Muscle of back (tissue), 13 donors: ENCODE measurements at places on chromosomes 11 and 22. TPM values are rescaled to one million over a fixed set of nuclear protein-coding genes. Genes with fewer than 3 reads are reported as not detected.

GRCh38 chr22:48938741-48939140 is 888.9 kb downstream of the BRD1 start:
- no peak for DNase-seq

Gene MGAT3
- 3.3 TPM for polyA plus RNA-seq

DNA sequence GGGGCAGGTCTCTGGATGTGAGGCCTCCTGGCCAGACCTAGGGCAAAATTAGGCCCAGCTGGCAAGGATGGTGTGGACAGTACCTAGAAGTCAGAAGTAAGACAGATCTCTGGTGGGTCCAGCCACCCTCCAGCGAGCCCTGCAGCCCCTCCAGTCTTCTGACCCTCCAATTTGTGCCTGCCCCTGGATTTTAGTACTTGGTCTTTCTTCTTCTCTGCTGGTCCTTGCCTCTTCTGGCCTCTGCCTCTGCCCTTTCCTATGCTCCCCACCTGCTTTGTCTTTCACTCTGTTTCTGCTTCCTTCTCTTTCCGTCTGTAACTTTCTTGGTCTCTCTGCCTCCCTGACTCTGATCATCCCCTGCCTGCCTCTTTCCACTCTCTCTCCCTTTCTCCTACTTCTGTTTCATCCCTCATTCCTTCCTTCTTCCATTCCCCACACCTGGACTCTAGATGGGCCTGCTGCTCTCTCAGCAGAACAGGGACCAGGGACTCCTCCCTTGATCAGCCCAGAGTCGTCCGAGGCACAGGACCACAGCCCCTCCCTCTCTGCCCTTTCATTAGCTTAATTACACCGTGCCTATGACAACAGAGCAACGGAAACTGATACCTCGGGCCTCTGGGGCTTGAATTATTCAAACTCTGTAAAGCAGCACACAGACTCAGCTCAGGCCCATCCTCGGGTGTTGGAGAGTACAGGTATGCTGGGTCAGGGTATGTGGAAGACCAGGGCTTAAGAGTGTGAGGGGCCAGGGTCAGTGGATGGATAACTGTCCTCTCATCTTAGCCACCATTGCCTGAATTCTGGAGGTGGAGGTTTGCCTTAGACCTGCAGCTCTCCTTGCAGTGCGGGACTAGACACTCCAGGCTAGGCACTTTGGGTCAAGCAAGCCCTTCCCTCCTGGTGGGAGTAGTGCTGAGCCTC is at the start of gene CHRNA10:
TSS of gene CHRNA10 (minus strand) at position 51 of the 921 bp plus-strand sequence. CDS start 72 bp downstream, outside the sequence.
- no peak for DNase-seq

DNA sequence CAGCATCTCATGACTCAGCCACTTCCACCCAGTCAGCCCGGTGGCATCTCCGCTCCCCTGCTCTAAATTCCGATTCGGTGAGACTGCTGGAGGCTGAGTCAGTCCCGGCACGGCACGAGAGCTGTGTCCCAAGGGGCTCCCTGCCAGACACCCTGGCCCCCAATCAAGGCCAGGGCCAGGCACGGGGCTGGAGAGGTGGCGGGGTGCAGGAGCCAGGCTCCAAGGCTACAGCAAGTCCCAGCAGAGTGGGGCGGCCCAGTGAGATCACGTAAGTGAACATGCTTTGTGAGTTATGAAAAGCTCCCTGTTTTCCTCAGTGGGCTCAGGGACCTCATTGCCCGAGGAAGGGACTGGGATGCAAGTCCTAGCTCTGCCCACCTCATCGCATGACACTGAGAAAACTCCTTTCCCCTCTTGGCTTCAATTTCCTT is 3.0 kb downstream of the C11orf68 start:
- peak; percentile 94 for DNase-seq

- DNase-seq, result no peak
Observed at GRCh38 chr11:95725196-95725595, 64.4 kb downstream of the FAM76B start.

- DNase-seq, result no peak
Observed at GRCh38 chr11:78253797-78254196, 65.1 kb downstream of the USP35 start.

- DNase-seq, result no peak
Observed at GRCh38 chr11:113721462-113722066, 15.5 kb upstream of the TMPRSS5 start.

Gene MS4A3
- 1.6 TPM for polyA plus RNA-seq

DNA sequence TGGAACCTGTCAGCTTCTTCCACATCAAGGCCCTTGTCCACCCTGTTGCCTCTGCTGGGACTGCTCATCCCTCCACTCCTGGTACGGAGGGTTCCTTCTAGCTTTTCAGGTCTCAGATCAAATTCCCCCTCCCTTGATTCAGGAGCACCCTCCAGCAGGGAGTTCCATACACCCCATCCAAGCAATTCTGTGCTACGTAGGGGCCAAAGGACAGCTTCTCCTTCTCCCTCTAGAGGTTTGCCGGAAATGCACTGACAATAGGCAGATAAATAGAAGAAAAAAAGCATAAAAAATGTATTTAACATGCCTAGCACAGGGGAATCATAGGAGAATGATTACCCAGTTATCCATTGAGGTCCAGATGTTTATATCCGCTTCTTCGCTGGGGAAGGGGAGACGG is 3.3 kb upstream of the CARD10 start:
- no peak for DNase-seq

DNA sequence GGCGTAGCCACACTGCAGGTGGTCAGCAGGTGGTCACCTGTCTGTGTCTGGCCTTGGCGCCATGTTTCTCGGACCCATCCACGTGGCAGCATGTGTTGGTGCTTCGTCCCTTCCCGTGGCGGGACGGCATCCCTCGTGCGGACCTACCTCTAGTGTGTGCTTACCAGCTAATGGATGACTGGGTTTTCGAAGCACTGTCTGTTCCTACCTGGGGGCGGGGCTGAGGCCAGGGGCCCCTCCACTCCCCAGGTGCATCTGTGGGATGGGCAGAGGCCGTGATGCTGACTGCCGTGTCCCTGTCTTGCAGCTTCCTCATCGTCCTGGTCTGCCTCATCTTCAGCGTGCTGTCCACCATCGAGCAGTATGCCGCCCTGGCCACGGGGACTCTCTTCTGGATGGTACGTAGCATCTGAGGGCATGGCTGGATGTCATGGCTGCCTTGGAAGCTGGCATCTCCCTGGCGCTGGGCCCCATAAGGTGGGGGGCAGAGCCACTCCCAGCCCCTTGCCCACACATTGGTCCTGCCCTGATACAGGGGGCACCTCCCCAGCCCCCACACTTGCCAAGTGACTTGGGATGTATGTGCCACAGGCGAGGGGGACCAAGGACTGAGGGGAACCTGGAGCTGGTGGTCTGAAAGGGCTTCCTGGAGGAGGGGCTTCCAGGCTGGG is 82.9 kb downstream of the KCNQ1 start:
- no peak for DNase-seq

- no peak for DNase-seq
Observed at GRCh38 chr11:29127461-29127860, 889.4 kb downstream of the KCNA4 start.

Gene KLHL35
- 3.8 TPM for polyA plus RNA-seq

Gene CARD16
- 7.9 TPM for polyA plus RNA-seq

- no peak for DNase-seq
Observed at GRCh38 chr11:88015170-88015569, 160.1 kb downstream of the RAB38 start.

Gene SCN4B
- 2.8 TPM for polyA plus RNA-seq

- no peak for DNase-seq
Observed at GRCh38 chr11:1782031-1782590, 18.4 kb upstream of the CTSD start.

DNA sequence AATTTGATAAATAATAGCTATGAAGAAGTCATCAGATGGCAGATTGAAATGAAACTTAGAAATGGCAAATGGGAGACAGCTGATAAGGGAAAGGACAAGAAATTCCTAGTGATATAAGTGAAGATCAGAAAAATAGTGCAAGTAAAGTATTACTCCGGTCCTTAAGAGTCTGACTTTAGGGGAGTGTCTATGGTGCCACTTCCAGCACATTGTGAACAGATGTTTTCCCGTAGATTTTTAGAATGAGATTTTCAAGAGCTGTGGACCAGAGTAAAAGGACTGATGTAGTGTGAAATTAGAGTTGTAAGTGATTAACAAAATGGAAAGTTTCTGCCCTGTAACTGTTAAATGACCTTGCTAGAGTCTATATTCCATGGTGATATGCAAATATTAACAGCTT is 974.8 kb upstream of the TENM4 start:
- DNase-seq, result no peak

Gene PHF5A
- polyA plus RNA-seq, result 33.5 TPM

DNA sequence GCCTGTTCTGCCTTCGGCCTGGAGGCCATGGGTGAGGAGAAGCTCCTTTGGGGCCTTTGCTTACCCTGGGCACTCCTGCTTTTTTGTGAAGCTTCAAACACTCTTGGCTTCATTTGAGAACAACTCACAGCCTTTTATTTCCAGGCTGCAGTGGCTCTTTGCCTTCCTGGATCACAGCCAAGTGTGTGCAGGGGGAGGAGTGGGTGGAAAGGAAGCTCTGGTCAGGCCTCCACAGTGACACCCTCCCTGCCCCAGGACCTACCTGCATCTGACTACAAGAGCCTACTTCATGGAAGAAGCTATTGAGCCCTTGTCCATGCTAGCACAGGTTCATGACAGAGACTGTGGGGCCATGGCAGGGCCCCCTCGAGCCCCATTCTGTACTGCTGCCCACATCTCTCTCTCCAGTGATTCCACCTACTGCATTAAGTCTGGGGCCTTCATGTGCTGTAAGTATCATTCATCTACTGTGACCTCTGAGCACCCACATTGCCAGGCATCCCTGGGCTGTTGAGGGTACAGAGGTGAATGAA is 52.3 kb downstream of the GAB4 start:
- no peak for DNase-seq

Gene ARFGAP2
- 78.3 TPM for polyA plus RNA-seq

DNA sequence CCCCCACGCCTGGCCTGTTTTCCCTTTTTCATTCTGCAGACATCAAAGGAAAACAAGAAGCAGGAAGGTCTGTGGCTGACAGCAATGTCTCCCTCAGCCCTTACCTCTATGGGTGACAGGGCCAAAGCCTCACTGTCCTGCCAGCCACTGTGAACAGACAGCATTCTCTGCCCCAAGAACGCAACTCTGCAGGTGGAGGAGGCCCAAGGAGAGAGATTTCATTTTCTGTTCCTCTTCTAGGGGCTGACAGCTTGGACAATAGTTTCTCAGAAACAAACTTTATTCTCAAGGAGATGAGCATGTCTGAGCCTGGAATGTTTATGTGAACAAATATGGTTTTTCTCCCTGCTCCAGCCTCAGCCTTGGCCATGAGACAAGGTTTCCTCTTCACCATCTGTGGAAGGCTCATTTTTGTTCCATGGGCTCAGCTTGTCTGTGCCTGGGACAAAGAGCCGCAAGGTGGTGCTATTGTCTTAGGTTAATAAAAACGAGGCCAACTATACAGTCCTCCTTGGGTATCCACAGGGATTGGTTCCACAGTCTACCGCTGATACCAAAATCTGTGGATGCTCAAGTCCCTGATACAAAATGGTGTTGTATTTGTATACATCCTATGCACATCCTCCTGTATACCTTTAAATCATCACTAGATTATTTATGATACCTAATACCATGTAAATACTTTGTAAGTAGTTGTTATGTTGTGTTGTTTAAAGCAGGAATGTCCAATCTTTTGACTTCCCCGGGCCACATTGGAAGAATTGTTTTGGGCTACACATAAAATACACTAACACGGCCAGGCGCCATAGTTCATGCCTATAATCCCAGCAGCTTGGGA is 5.8 kb downstream of the PIWIL3 start:
- peak; percentile 84 for DNase-seq

GRCh38 chr11:122804796-122805195 is 33.5 kb upstream of the CRTAM start:
- no peak for DNase-seq

Gene C11orf87
- 0.58 TPM for polyA plus RNA-seq

DNA sequence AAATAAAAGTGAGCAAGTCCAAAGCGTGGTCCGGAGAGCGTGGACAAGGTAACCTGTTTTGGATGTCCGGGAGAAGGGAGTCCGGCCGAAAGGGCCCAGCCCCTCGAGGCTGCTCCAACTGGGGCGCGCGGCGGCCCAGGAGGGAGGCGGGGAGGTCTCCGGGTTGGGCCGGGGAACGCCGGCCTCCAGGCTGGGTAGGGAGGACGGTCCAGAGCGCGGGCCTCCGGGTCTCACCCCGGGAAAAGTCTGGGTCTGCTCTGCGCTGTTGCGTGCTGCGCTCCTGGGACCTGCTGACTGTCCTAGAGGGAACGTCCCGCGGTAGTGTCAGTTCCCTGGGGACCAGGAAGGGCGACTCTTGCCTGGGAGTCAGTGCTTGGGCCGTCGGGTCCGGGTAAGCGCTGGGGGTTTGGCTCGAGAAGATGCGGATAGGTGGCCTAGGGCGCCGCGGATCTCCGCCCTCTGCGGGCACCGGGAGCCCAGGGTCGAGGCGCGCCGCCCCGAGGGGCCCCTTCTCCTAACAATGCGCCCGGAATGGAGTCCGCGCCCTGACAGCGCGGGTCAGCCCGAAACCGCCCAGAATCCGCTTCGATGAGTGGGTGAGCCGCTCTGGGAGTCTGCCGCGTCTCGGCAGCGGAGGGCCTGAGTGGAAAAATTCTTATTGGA is 988 bp upstream of the FLI1 start:
- DNase-seq, result peak; percentile 73

Gene SPON1
- 22.8 TPM for polyA plus RNA-seq

GRCh38 chr11:74205181-74205580 is 34.1 kb downstream of the PPME1 start:
- DNase-seq, result no peak

DNA sequence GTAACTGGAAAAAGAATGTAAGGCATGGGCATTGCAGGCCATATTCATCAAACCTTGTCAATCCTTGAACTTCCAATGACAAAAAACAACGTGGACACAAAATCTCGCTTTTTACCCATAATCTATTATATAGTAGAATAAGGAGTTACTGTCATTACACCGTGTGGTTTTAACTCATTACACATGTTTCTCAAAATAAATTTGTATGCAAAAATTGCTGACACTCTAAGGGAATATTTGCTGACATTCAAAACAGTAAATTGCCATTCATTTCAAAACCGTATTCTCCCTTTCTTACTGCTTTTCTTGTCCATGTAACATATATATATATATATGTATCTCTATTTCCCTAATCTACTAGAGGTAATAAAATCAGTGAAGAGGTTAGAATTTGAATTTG is 33.4 kb downstream of the CDON start:
- DNase-seq, result no peak

DNA sequence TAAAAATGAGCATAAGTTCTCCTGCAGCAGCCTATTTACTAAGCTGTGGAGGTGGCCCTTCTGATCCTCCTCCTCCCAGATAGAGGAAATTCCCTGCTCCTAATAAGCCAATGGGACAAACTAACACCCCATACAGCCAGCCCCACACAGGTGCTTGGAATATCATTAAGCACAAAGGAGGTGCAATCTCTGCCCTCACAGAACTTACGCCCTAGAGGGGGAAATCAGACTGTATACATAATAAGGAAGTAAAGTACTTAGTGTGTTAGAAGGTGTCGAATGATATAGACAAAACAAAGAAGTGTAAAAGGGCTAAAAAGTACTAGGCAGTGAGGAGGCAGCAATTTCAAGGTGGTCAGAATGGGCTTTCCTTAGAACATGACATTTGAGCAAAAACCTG is 5.8 kb downstream of the MS4A12 start:
- no peak for DNase-seq

Gene LYVE1
- polyA plus RNA-seq, result 93.8 TPM
